NCI-H1694 treated with DMSO at 0.1 percent for 48 hours (cell line): ENCODE measurements at places on chromosomes 5 and 9.

DNA sequence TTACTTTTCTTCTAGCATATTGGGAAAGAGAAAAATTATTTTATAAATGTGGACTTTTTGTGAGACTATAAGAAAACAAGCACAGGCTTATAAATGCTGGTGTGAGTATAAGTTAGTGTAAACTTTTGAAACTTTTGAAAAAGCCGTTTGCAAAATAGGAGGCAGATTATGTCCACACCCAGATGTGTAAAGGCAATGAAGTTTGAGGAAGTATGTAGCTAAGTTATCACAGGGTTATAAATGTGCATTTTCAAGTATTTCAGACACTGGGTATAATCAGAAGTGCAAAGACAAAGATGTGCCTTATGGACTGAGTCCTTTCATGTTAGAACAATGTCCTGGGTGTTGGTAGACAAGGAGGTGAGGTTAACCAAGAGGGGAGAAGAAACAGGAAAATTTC lies 85.5 kb downstream of the ANXA1 start:
- no peak for DNase-seq

- no peak for DNase-seq
Observed at GRCh38 chr5:81817086-81817485, 66.2 kb upstream of the SSBP2 start.

DNA sequence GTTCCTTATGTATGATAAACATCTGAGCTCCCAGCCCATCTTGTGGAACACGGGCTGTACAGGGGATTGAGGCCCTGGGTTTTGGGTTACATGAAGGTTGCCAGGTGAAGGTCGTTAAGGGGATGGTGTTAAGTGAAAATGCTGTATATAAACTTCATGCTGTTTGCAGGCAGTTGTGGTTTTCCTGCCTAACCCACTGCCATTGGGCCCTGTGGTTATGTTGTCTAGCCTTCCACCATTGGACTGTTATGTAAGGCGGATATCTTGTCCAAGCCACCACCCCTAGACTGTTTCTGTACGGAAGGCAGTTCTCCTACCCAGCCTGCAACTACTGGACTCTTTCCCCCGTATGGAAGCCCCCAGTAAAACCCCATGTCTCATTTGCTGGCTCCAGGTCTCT lies 246.1 kb downstream of the KIF4B start:
- DNase-seq, result no peak

- no peak for DNase-seq
Observed at GRCh38 chr5:63555874-63556273, 406.4 kb downstream of the HTR1A start.

- DNase-seq, result no peak
Observed at GRCh38 chr5:143662020-143662419, 149.9 kb upstream of the HMHB1 start.

DNA sequence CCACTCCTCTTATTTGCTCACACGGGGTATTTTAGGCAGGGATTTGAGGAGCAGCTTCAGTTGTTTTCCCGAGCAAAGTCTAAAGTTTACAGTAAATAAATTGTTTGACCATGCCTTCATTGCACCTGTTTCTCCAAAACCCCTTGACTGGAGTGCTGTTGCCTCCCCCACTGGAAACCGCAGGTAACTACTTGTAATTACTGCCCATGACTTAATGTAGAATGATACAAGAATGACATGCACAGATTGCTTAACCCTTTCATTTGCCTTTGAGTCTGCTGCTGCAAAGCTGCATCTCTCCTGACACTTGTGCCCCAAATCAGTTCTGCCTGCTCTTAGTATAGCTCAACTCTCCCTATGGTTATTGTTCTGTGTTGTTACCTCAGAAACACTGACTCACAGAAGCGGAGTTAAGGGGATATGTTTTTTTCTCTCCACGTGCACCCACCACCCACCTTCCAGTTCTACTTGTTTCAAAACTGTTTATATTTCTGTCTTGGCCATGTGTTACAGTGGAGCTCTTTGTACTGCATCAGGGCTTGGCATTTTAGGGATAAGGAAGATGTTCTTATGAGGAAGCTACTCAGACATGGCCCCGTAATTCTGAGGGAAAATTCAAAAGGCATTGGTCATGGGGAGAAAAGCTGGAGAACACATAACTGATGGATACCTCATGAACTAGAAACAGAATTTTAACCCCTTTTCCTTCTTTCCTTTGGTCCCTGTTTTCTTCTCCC lies 2.3 kb downstream of the ADRB2 start:
- no peak for DNase-seq
